Stimulated activated CD4-positive, alpha-beta T cell treated with anti-CD3 and anti-CD28 coated beads, Interleukin-12 subunit alpha, Interleukin-12 subunit beta, amount 100 ng/mL, for 4 hours (primary cell): ENCODE measurements at places on chromosomes 5 and 9.

DNA sequence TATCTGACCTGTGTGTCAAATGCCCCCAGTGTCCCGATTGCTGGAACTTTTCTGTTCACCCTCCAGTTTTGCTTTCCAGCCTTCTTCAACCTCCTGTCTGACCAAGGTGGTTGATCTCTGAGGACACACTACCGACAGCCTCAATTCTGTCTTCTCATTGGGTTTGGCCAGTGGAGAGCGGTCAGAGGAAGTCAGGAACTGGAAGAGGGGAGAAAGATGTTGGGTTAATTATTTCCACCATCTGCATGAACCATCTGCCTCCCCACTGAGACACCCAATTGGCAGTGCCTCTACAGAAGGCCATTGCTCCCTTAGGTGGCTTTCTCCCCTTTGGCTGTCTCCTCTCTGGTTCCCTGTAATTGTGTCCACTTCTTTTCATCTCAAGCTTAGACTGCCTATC lies 154.3 kb upstream of the RAI14 start:
- no peak for DNase-seq

- no peak for DNase-seq
Observed at GRCh38 chr9:33161011-33161588, 6.0 kb downstream of the B4GALT1 start.

GRCh38 chr9:134656334-134657006 lies 14.9 kb downstream of the COL5A1 start:
- no peak for DNase-seq

- no peak for DNase-seq
Observed at GRCh38 chr5:89560696-89561095, 677.7 kb upstream of the MEF2C start.

DNA sequence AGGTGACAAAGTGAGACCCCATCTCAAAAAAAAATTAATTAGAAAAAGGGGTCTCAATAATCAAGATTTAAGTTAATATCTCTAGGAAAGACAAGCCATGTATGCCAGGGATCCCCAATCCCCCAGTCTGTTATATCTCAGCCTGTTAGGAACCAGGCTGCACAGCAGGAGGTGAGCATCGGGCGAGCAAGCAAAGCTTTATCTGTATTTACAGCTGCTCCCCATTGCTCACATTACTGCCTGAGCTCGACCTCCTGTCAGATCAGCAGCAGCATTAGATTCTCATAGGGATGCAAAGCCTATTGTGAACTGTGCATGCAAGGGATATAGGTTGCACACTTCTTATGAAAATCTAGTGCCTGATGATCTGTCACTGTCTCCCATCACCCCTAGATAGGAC lies 116.8 kb downstream of the TARS1 start:
- no peak for DNase-seq

- no peak for DNase-seq
Observed at GRCh38 chr9:34443533-34443932, 14.8 kb downstream of the FAM219A start.

- no peak for DNase-seq
Observed at GRCh38 chr5:170597109-170597751, 93.4 kb downstream of the KCNIP1 start.

DNA sequence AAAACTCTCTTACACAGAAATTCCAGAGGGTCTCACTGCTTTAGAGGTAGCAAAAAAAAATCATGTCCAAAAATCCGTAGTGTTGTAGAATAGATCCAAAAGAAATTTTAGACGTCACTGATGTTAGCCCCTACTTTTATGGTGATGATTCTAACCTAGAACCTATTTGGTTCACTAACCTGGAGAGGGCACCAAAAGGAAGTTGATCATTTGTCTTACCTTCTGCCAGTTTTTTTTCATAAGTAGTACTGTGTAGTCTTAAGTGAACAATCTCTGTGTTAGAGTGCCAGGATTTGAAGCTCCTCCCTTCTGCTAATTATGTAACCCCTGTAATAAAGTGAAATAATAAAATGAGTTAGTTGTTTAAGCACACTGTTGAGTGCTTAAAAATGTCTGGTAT lies 215.2 kb downstream of the SMARCA2 start:
- no peak for DNase-seq

- peak; percentile 8 for DNase-seq
Observed at GRCh38 chr9:3385871-3386270, 139.9 kb downstream of the RFX3 start.

DNA sequence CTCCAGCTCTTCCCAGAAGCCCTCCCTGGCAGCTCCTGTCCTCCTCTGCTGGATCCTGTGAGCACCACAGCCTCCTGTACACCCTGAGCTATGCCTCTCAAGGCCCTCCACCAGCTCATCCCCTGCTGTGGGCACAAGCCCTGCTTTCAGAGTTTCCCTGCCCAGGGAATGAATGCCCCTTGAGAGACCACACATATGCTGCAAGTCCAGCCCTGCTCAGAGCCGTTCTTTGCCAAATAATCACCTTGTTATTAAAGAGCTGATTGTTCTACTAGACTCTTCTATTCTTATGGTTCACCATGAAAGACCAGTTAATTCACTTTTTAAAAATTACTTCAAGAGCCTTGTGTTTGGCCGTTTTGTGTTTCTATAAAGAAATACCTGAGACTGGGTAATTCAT lies 121.5 kb downstream of the MVB12B start:
- no peak for DNase-seq

DNA sequence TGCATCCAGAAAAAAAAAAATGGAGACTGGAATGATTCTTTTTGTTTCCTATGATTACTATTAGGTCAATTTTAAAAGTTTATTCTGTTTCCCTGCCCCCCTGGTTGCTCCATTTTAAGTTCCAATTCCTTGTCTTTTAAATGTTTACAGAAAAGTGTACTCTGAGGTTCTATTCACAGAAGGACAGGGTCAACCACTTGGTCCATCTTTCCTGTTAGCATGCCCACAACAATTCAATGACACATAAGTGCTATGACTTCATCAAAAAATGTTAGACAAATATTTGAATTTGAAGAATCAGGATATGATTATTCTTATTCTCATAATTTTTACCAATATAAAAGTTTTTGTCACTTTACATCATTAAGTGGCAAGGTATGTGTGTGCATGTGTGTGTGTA lies 123.7 kb downstream of the PDE4D start:
- no peak for DNase-seq

DNA sequence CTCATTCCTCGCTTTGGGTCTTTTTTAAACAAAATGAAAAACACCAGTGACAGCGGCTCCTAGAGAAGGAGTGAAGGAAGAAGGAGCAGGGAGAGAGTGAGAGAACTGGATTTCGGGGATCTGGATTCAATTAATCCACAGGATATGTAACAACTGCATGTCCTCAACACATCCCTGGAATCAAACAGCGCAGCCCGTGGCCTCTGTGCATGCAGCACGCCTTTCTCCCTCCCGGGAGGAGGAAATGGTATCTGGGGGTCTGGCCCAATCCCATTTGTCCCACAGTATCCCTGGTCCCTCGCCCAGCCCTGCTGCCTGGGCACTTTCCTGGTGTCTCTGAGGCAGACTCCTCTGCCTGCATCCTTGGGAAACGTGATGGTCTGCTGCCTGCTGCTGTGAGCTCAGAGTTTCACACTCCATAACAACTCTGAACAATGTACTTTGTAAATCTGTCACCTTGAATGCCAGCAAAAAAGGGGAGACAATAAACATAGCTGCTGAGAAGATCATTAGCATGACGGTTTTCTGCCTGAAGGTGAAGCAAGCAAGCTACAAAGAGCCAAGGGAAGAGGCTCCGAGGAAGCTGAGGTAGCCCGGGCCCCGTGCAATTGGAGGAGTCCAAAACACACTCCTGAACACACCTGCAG lies 56.1 kb downstream of the PTCH1 start:
- DNase-seq: no peak

DNA sequence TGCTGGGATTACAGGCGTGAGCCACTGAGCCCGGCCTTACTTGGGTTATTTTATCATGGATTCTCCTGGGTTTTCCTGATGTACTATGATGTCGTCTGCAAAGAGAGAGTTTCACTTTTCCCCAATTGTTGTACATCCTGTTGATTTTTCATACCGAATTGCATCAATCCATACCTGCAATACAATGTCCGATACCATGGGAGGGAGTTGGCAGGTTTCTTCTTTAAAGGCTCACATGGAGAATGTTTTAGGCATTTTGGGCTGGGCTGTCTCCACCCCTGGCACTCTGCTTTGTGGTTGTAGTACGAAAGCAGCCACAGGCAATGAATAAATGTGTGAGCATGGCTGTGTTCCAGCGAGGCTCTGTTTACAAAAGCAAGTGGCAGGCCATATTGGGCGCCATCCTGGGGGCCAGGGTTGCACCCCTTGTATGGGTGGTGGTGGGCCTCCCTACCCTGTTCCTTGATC lies 35.1 kb upstream of the EXOC3 start:
- DNase-seq: no peak

GRCh38 chr5:152051499-152052454 lies 127.1 kb upstream of the GLRA1 start:
- DNase-seq: no peak
